Right cardiac atrium (tissue), 5 donors: ENCODE measurements at places on chromosomes 13 and 19. TPM values are rescaled to one million over a fixed set of nuclear protein-coding genes. Genes with fewer than 3 reads are reported as not detected.

Gene DNASE2
- 30.6 TPM for total RNA-seq

Gene DUS3L
- 17.1 TPM for total RNA-seq

Gene ARHGAP45
- total RNA-seq = 7.7 TPM

Gene TTC9B
- total RNA-seq = not detected

Gene TYROBP
- 37.2 TPM for total RNA-seq

Gene VSTM2B
- total RNA-seq = not detected

Gene TMPRSS9
- total RNA-seq = not detected

Gene MUC16
- total RNA-seq = 0.25 TPM

Gene ZNF560
- total RNA-seq = not detected

Gene FAM216B
- total RNA-seq = 16.4 TPM

Gene C13orf42
- total RNA-seq = not detected

Gene CALR3
- total RNA-seq = not detected

Gene MIR17HG
- 1.6 TPM for total RNA-seq

Gene ZNF729
- total RNA-seq = not detected

Gene ZNF497
- total RNA-seq = 0.42 TPM

Gene NOTCH3
- total RNA-seq = 15.1 TPM

Gene NOVA2
- total RNA-seq = 5.4 TPM

Gene SLITRK1
- not detected for total RNA-seq

Gene ZNF296
- total RNA-seq = 0.29 TPM

Gene PCSK4
- total RNA-seq = 2.4 TPM

Gene IGSF23
- not detected for total RNA-seq

Gene RNF225
- not detected for total RNA-seq

Gene PSG5
- not detected for total RNA-seq

Gene PLK5
- total RNA-seq = not detected

Gene PSG11
- total RNA-seq = not detected

Gene IRGC
- not detected for total RNA-seq

Gene ZNF563
- total RNA-seq = 5.3 TPM

Gene SMG9
- total RNA-seq = 16.3 TPM

Gene ARHGEF18
- total RNA-seq = 12.0 TPM

Gene SGCG
- total RNA-seq = 92.5 TPM

Gene GPR183
- total RNA-seq = 9.9 TPM

Gene ZSCAN4
- 0.23 TPM for total RNA-seq

Gene RASGRP4
- total RNA-seq = 3.2 TPM

Gene GPR4
- 11.3 TPM for total RNA-seq
